ENCODE measurements at places on chromosomes 16 and 17.

DNA sequence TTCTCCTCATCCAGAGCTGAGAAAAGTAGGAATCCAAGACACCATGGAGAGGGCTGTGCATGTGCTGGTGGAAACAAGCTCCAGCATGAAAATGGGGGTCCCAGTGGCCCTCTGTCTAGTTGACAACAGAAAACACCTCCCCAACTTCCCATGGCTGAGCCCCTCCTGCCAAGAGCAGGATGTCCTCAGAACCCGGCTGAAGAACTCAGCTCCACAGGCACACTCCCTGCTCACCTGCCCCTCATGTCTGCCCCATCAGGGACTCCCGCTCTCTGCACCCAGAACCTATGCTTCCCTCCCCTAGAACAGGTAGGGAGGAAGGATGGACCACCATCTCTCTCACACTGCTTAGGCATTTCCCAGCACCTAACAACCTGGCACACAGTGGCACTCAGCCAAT is 167.2 kb downstream of the C16orf78 start:
- DNase-seq: no peak

DNA sequence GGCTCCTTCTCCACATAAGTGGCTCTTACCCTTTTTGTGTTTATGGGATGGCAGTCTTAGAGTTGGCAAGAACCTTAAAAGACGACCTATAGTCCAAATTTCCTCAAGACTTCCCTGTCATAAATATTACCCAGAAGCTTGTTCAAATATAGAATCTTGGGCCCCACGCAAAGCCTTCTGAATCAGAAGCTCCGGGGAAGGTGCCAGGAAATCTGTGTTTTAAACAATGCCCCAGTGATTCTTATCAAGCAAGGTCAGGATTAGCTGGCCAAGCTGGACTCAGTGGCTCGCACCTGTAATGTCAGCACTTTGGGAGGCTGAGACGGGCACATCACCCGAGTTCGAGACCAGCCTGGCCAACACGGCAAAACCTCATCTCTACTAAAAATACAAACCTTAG is 85.7 kb downstream of the TIMM22 start:
- no peak for DNase-seq

GRCh38 chr17:33981711-33982601 is 273.1 kb upstream of the CCL2 start:
- no peak for DNase-seq

- peak; percentile 21 for DNase-seq
Measured at GRCh38 chr16:56423584-56424403, 1.6 kb downstream of the AMFR start.

DNA sequence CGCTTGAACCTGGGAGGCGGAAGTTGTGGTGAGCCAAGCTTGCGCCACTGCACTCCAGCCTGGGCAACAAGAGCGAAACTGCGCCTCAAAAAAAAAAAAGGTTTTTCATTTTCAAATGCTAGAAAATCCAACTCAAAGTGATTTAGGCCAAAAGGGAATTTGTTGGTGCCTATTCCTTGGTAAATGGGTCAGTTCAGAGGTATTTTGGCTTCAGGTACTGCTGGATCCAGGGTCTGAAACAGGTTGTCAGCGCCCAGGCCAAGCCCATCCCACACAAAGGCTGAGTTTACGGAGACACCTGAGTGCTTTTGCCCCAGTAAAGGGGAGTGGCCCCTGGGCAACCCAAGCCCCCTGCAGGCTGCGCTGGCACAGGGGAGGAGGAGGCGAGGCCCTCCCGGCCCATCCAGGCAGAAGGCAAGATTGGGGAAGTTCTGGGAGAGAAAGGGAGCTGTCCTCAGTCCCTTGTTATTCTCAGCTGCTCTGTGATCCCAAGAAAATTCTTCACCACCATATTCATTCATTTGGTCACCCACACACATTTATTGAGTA is 8.5 kb upstream of the JPH3 start:
- no peak for DNase-seq

- no peak for DNase-seq
Measured at GRCh38 chr16:81483064-81483969, 38.7 kb downstream of the CMIP start.

DNA sequence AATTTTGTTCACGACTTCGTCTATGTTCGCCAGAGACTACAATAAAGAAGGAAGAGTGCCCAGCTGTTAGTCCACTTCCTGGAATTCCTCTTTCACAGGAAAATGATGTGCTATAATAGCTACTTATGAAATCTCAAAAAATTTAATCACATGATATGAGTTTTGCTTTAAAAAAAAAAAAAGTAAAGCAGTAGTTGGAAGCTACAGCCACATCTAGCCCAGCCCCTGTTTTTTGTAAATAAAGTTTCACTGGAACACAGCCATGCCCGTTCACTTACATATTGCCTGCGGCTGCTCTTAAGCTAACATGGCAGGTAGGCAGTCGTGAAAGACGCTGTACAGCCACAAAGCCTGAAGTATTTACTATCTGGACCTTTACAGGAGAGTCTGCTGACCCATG is 15.3 kb downstream of the VPS53 start:
- no peak for DNase-seq

- DNase-seq: no peak
Measured at GRCh38 chr17:59872351-59872750, 20.4 kb downstream of the TUBD1 start.

GRCh38 chr17:8681170-8681949 is 50.8 kb upstream of the MYH10 start:
- no peak for DNase-seq

DNA sequence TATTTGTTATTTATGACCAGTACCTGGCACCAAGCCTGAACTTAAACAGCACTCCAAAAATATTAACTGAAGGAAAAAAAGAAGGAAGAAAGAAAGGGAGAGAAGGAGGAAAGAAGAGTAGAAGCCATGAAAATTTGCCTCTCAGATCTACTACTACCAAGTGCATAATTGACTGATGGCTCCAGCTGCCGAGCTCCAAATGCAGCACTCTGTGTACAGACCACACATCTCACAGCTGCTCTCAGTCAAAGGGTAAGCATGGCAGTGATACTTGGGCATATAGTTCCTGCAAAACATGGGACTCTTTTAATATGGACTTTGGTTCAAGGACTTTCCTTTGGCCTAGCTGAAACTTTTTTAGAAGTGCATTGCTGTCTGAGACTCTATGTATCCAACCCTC is 44.0 kb upstream of the NOG start:
- DNase-seq: no peak

- DNase-seq: no peak
Measured at GRCh38 chr17:8580952-8581658, 49.4 kb downstream of the MYH10 start.

- no peak for DNase-seq
Measured at GRCh38 chr16:72598696-72599095, 426.7 kb upstream of the PMFBP1 start.

- DNase-seq: no peak
Measured at GRCh38 chr16:14485811-14486519, 144.1 kb downstream of the PARN start.

GRCh38 chr16:67499106-67499505 is 15.8 kb upstream of the AGRP start:
- no peak for DNase-seq

- peak; percentile 70 for DNase-seq
Measured at GRCh38 chr17:57875290-57876022, 25.6 kb upstream of the MRPS23 start.

- DNase-seq: peak; percentile 75
Measured at GRCh38 chr16:4664538-4665418, 28.6 kb upstream of the NUDT16L1 start.

- no peak for DNase-seq
Measured at GRCh38 chr17:19664136-19664820, 15.7 kb downstream of the ALDH3A2 start.

DNA sequence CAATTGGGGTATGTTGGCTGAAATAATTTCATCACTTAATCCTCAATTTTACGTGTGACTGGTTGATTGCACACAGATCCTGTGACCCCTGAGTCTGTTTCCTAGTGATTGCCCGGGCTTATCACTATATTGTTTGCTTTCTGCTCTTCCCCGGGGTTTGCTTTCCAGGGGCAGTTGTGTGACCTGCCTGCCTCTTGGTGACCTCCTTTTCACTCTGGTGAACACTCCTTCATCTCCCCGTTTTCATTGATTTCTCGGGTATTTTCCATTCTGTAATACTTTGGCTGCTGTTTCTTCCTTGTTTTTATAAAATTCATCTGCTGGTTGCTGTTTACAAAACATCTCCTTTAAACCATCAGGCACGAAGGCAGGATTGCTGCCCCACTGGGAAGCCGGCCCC is 36.0 kb downstream of the NTN1 start:
- DNase-seq: no peak

GRCh38 chr17:79504181-79504605 is 106.7 kb downstream of the RBFOX3 start:
- DNase-seq: no peak

DNA sequence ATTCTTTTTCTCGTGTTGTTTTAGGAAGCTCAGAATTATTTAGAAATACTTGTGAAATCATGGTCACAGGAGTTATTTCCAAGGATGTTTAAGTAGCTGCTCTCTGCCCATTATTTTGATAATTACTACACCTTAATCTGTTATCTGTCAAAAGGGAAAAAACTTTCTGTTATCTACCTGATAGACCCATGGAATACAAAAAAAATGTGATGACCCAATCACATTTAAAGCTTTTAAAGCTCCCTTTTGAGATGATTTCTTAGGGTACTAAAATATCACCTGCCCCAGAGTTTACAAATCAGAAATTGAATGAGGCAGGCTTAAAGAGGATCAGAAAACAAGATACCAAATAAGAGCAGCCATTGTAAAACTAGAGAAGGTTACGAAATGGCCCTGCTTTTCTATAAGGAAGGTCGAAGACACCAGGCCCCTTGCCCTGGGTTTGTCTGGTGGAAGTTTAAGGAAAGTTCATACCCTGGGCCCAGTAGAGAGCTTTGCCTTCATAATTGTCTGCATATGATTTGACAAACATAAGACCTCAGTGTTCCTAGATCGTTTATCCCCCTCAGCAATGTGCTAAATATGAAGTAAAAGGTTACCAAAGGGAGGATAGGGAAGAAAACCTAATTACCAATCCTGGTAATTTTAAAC is 149.9 kb upstream of the TBX2 start:
- no peak for DNase-seq

DNA sequence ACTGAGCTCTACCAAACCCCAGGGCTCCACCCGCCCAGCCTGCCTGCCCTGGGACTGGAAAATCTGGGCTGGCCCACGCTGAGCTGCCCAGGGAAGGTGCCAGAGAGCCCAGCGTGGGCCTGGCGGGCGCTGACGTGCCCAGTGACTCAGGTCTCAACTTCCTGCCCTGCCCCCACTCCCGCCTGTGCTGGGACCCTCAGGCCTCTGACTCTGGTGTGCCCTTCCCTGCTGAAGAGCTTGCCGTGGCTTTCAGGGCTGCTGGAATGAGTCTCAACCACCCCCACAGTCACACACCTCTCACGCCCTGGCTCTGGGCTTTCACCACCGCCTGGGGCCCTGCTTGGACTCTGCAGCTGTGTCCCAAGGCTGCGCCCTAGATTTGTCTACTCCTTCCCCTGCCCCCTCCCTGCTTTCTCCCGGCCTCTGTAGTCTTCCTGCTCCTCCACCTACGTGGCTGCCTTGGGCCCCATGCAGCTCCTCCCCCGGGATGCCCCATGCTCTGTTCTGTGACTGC is 10.4 kb downstream of the LLGL1 start:
- no peak for DNase-seq

- no peak for DNase-seq
Measured at GRCh38 chr17:83202002-83203000, 122.9 kb downstream of the METRNL start.

DNA sequence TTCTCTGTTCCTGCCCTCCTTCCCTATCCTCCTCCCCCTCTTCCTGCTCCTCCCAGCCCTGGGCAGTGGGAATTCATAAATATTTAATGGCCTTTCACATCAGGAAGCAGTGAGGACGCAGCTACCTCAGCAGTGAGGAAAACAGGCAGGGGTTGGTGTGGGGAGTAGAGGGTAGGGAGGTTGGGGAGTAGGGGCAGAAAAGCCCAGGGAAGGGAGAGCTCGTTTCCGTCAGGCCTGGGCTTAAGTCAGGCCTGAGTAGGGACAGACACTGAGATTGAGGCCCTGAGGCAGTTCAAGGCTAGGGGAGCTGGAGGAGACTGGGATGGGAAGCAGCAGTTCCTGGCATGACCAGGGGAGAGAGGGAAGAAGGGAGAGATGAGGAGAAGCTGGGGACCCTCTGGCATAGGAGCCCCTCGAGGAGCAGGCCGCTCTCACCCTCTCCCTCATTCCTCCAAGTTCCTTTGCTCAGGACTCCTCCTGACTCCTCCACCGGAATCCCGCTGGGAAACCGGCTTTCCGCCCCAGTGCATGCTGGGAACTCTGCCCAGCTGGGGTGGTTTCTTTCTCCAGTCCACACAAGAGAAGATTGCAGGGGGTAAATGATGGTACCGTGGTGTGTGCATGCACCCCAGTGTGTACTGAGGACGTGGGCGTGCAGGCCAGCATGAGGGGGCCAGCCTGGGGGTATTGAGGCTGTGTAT is 6.2 kb downstream of the SAMD14 start:
- no peak for DNase-seq

- DNase-seq: no peak
Measured at GRCh38 chr17:72699545-72699944, 392.9 kb downstream of the SLC39A11 start.

- DNase-seq: no peak
Measured at GRCh38 chr17:82915010-82915756, 75.4 kb upstream of the ZNF750 start.

- no peak for DNase-seq
Measured at GRCh38 chr16:588639-588888, 1.3 kb upstream of the RAB40C start.

GRCh38 chr17:76408037-76408849 is 23.8 kb downstream of the SPHK1 start:
- peak; percentile 49 for DNase-seq
